AG08396 (cell line): ENCODE measurements at places on chromosomes 3 and 15.
A peak's percentile ranks its signal among the peaks of the same experiment; 100 is the strongest.

- no peak for DNase-seq
Observed at GRCh38 chr3:191216510-191216909, 17.5 kb downstream of the OSTN start.

DNA sequence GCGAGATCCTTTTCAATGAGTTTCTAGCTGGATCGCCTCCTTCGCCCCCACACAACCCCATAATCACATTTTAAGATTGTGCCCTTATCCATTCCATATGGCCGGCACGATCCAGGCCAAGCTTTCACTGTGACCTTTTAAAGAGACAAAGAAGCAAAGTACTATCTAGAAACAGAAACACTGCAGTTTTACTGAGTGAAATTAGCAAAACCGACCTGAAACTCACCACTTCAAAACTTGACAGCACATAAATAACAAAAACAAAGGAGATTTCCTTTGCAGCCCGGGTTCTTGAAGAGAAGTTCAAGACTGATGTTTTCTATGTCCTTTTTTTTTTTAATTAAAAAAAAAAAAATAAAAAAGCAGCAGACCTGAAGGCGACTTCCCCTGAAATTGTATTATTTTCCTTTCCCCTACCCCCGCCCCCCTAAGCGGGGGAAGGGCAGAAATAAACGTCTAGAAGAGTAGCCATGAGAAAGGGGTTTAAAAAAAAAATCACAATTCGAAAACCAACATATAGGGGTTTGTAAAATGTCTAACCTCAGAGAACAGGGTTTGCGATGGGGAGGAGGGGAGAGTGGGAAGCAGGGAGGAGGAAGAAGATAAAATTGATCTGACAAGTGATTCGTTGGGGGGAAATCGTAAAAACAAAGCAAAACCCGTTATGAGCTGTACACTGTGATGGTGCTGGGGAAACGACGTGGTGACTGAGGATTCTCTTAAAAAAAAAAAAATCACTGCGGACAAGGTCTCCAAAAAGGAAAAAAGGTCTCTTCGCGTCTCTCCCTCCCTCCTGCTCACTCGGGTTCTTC is 1.5 kb downstream of the SATB1 start:
- peak; percentile 39 for DNase-seq

GRCh38 chr3:117842086-117842485 is 1132.5 kb downstream of the TUSC7 start:
- DNase-seq: no peak

DNA sequence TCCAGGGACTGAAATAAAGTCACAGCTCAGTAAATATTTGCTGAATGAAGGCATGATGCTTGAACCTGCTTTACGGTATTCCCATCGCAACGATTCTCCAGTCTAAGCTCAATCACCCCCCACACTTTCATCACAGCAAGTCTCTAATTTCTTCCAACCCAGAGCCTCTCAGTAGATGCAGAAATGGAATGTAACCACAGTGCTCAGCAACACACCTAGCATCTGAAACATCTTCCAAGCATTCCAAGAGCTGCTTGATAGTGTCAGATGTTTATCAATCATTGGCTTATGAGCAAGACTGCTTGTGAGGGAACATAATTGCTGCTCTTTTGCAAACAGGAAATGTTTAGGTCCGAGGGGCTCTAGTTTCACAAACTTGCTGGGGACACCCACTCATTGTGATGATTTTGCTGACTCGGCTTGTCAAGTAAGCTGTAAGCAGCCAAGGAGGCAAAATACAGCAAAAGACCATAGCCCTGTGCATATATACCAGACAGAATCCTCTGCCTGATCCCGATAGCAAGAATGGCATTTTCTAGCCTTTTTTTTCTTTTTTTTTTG is 751.2 kb downstream of the NR2F2 start:
- no peak for DNase-seq
